NCI-H2081 treated with DMSO at 0.1 percent for 48 hours (cell line): ENCODE measurements at places on chromosomes 11 and 22.

DNA sequence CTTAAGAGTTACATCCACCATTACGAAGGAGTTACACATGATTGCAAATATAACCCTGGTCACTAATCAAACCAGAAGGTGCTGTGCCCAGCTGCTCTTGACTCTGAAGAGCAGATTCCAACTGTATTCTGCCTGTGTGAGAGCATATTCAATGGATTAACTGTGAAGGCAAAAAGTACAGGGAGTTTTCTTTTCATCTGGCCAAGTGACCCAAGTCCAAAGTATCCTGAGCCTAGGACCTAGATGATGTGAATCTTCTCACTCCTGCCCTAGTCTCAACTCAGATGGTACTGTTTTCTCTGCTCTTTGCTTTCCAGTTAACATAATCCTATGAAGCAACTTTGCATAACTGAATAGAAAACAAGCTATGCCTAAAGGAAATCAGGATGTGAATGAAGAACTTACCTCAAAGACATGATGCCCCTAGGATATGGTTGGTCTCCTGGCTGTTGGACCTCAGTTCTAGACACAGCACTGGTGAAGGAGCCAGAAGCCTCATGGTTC, 105.9 kb downstream of the C11orf58 start:
- DNase-seq = no peak

DNA sequence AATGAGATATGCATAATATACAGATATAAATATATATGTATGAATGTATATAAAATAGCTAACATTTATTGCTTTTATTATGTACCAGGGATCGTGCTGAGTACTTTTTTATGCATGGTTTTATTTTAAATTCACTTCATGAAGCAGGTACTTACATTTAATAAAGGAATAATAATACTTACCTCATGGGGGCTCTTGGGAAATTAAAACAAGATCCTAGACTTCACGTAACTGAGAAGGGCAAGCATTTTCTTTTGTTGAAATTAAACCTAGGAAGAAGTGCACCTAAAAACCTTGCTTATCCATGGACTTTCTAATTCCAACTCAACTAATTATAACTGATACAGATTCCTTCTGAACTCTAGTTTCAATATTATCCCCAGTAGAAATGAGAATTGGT, 40.0 kb upstream of the ABTB2 start:
- DNase-seq = no peak

DNA sequence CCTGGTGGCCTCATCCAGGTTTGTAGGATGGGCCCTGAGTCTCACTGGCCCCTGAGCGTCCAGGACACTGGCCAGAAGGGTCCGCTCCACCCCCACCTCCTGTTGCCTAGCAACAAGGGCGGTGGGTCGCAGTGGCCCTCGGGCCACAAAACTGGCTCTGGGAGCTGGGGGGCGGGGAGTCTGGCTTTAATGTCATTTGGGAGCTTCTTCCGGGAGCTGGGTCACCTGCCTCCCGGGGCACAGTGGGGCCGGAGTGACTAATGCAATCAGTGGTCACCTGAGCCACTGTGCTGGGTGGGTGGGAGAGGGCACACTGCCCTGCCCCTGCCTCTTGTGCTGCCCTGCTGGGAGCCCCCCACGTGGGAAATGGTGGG, 2.6 kb downstream of the TH start:
- DNase-seq = no peak

DNA sequence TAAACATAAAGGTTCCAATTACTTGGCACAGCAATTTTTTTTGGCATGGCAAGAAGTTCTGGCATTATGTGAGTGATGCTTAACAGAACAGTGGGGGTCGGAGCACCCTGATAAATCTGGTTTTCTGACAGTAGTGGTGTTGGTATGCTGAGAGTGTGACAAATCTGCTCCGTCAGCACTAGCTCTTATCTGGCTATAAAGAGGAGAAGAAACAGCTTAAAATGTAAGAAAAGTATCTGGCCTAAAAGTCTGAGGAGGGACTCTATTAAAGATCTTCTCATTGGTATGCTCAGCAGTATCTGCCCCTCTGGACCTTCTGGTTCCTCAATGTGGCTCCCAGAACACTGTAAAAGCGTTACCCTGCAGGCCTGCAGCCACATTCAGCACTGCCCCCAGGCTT, 137.4 kb downstream of the PLEKHA7 start:
- DNase-seq = no peak

GRCh38 chr11:60641940-60642339, 57.5 kb upstream of the MS4A8 start:
- no peak for DNase-seq
